ENCODE measurements at places on chromosomes 12 and 14. TPM values are rescaled to one million over a fixed set of nuclear protein-coding genes. Genes with fewer than 3 reads are reported as not detected.

DNA sequence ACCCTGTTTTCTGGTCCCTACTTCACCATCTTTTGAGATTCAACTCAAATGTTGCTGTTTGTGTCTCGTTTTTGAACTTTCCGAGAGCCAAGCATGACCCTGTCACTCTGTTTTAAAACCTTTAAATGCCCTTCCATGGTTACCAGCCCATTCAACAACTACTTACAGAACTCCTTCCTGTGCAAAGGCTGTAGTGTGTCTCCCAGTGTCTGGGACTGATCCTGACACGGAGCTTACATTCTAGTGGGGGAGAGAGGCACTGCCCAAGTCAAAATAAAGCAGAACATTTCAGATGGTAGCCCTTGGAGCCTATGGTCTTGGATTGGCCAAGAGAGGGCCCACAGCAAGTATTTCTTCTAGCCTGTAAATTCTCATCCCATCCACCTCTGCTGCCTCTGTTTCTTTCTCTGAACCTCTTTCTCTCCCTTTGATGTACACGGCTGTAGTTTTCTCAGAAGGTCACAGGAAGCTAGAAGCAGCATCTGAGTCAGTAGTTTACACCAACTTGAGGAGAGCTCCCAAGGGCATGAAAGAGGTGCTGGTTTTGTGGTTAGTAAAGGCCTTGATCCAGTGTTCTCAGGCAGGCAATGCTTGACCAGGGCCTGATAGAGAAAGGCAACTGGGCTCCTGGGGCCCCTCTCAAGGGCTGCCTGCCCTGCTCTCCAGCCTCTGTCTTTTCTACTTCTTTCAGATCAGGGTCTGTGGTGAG is 42.3 kb upstream of the SLC24A4 start:
- no peak for DNase-seq

DNA sequence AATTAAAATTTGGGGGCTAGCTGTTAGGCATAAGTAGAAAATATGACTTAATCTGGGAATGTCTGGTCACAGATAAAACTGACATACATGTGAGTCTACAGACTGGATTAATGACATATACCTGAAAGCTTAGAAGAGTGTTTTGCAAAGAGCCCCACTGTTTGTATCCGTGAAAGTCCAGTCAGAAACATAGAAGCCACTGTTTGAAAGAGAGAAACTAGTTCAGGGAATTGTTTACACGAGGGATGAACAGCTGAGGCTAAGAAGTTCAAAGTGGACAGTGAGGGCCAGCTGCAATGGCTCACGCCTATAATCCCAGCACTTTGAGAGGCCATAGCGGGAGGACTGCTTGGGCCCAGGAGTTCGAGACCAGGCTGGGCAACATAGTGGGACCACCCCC is 36.2 kb upstream of the SGPP1 start:
- no peak for DNase-seq

- no peak for DNase-seq
These were observed 146.8 kb upstream of the LRIG3 start for GRCh38 chr12:59067083-59067482.

DNA sequence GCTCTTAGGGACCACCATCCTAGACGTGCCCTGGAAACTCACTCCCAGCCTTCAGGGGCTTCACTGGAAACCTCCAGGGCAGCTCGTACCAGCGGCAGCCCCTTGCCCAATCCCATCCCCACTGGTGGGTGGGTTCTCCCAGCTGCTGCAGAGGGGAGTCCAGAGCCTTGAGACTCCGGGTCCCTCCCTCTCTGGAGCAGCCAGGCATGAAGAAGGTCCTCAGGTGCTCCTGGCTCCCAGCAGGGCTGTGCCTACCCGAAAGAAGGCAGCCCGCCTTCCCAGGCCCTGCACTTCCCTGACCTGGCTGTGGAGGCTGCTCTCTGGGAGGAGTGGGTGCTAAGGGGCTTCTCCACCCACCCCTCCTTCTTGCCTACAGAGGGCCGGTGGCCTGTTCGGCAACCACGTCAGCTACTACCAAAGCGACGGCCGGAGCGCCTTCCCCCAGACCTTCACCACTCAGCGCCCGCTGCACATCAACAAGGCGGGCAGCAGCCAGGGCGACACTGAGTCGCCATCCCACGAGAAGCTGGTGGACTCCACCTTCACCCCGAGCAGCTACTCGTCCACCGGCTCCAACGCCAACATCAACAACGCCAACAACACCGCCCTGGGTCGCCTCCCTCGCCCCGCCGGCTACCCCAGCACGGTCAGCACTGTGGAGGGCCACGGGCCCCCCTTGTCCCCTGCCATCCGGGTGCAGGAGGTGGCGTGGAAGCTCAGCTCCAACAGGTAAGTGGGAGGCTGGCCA is 115.5 kb upstream of the FKBP4 start:
- DNase-seq: no peak

DNA sequence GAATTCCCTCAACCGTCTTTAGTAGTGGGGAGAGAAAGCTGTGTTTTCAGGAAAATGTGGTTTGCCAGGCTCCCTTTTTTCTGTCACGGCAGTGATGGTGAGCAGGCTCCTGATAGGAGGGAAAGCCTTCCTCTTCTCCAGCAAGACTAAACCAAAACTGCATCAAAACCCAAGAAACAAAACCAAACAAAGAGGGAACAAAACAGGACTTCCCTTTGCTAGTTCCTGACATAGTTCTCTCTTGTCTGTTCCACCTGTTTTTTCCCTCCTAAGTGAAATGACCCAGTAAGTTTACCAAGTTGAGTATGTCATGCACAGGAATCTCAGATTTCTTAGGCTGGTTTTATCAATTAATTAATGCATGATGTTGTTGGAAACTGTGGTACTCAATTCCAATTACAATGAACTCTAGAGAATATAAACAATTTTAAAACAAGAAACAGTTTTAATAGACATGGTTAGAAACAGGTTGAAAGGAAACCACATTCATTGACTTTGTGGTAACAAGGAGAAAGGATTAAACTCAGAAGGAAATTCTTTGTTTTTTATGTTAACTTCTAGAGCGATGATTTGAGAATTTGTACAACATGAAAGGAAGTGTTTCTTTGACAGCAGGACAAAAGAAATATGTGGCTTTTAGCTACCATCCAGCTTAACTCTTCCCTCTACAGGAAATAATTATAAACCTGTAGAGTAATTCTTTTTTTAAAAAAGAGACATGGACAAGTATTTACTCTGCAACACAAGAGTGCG is 23.0 kb upstream of the CSRP2 start:
- DNase-seq: no peak

- no peak for DNase-seq
These were observed 707.5 kb downstream of the GALC start for GRCh38 chr14:87285506-87285905.

DNA sequence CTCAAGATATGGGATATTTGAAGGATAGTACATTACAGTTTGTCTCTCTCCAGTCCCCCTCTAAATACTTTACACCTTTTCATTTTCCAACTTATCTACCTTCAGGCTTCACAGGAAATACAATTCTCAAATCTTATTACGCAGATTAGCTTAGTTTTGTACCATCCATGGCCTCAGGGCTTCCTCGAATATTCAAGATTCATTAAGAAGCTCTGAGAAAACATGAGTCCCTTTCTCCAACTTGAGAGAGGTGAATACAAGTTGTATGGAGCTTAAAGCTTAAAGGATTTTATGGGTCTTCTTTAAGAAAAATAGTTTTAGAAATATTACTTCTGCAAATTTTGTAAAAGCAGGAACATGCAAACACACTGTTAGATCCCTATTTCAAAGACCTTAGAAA is 1212.5 kb downstream of the GALC start:
- no peak for DNase-seq

DNA sequence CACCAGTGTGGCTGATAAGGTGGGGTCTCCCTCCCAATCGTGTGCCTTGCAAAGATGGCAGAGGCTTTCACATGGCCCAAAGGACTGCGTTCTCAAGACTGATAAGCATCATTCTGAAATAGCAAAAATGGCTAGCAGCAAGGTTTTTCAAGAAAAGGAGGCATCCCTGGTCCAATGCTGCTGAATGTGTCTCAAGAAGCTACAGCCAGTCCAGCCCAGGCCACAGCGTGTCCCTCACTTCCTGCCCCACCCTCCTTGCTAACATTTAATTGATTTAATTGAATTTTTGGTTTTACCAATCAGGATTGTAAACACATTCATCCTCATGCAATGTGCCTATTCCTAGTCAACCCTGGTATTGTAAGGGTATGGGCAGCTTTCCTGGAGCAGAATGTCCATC is 55.9 kb downstream of the C14orf132 start:
- DNase-seq: no peak

DNA sequence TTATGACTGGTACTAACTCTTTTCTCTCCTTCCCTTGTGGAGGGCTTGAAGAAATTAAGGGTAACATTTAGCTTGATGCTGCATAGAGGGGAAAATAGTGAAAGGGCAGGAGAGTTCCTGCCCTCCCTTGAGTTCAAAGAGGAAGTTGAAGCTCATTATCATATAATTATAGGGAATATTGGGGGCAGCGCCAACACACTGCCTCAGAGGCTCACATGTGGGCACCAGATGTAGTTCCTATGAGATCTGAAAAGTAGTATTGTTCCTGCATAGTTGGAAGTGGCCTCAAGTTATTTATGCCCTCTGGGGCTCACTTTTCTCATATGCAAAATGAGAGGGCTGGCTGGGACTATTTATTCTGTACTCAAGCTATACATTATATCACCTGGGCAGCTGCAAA is 33.0 kb upstream of the FGF23 start:
- DNase-seq: no peak

DNA sequence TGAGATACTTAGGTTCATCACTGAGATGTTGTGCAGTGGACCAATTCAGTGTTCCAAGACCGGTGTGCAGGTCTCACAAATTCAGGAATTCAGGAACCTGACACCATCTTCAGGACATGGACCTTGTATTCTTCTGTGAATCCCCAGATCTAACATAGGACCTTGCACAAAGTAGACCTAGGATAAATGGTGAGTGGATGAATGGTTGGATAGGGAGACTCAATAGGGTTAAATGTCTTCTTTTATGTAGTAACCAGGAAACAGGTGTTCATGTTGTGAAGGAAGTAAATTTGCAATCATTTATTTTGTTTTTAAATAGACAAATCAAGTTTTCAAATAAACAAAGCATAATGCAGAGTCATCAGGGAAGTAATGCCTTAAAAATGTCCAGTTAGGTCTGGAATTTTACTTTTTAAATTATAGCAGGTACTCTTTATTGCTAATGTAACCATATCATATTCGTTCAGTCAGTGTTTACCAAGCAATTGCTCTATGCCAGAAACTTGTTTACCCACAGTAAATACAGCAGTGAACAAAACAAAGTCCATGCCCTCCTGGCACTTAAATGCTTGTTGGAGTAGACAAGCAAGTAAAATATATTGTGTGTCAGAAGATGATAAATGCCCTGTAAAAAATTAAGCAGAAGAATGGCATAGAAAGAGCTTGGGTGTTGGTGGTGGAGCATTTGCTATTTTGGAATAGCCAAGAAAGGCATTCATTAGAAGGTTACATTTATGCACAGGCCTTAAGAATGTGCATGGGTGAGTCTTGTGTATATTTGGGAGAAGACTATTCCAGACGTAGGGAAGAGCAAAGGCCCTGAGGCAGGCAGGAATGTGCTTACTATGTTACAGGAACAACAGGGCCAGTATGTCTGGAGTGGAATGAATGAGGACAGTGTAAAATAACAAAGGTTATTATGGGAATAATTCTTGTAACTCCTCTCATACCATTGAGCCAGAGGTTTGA is 26.3 kb downstream of the RXYLT1 start:
- DNase-seq: no peak

- no peak for DNase-seq
These were observed 1.6 kb upstream of the UNC119B start for GRCh38 chr12:120708651-120709050.

DNA sequence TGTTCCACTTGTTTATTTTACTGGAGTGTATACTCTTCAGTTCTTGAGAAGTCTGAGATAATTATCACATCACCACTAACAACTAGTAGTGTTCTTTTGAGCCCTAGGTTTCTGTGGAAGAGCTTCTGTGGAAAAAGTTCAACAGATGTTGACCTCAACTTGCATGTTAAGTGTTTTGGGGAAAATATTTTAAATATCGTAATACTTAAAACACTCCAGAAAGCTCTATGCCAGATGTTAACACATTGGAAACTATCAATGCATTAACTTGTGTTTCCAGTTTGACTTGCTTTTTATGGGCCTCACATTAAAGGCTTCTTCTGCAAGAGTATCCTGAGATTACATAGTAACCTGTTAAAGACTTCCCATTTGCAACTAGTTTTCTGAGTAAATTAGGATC is 173.1 kb downstream of the DUSP6 start:
- DNase-seq: no peak

DNA sequence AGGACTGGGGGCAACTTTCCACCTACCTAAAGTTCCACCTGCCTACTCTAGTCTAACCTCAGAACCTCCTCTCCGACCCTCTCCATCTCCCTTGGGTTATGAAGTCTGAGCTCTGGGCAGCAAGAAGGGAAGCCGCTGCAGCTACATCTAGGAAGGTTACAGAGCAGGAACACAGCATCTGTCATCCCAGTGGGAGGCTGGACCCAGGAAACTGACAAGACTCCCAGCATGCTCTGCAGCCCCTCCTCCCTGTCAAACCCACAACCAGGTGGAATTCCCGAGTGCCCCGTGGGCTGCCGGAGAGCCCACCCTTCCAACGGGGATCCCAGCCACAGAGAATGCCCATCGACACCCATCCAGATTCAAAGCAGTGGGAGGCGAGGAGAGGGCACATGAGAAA is 2.1 kb downstream of the TESC start:
- DNase-seq: no peak

GRCh38 chr14:36901861-36902260 is 240.2 kb downstream of the PAX9 start:
- DNase-seq: no peak

DNA sequence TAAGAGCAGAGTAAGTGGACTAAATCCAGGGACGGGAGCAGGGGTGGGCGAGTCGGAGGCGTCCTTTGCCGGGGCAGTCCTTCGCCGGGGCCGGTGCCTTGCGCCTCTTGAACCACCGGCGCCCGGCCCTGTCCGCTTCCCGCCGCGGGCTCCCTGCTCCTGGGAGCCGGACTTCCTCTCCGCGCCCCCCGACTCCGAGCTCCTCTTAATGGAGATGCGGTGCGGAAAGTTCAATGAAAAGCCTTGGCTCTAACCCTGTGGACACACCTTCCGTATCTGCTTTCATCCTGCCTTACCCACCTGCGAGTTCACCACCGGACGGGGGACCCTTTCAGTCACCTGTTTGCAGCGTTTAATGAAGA is 412 bp downstream of the FGFR1OP2 start:
- DNase-seq: no peak

The CELA1 gene
- total RNA-seq: not detected

The ASB2 gene
- total RNA-seq: 48.3 TPM

The PLA2G1B gene
- total RNA-seq: not detected

The ZFHX2 gene
- total RNA-seq: 0.49 TPM

The NDUFA9 gene
- total RNA-seq: 54.9 TPM

The KRT5 gene
- total RNA-seq: 7.6 TPM

The NPFF gene
- not detected for total RNA-seq

The TMEM260 gene
- total RNA-seq: 39.9 TPM

The TAS2R13 gene
- total RNA-seq: 7.3 TPM

The TMPRSS12 gene
- not detected for total RNA-seq

The SLC25A47 gene
- not detected for total RNA-seq

The TCL1A gene
- total RNA-seq: not detected
